ENCODE measurements at places on chromosomes 1 and 21.
A peak's percentile ranks its signal among the peaks of the same experiment; 100 is the strongest.

DNA sequence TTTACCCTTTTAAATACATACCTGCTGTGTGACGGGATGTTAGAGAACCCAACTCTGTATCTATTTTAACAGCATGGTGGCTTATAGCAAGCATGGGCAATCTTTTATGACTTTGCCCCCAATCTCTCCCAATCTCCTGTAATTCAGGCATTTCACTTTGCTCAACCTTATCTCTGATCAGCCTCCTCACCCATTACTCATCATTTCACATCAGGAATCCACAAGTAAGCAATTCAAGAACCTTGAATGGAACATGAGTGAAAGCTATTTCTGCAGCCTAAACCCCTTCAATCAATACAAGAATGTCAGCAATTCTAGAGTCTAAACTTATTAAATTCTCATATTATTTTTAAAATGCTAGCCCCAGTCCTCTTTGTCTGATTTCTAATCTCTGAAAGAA is 199.8 kb downstream of the ST6GALNAC3 start:
- no peak for DNase-seq

DNA sequence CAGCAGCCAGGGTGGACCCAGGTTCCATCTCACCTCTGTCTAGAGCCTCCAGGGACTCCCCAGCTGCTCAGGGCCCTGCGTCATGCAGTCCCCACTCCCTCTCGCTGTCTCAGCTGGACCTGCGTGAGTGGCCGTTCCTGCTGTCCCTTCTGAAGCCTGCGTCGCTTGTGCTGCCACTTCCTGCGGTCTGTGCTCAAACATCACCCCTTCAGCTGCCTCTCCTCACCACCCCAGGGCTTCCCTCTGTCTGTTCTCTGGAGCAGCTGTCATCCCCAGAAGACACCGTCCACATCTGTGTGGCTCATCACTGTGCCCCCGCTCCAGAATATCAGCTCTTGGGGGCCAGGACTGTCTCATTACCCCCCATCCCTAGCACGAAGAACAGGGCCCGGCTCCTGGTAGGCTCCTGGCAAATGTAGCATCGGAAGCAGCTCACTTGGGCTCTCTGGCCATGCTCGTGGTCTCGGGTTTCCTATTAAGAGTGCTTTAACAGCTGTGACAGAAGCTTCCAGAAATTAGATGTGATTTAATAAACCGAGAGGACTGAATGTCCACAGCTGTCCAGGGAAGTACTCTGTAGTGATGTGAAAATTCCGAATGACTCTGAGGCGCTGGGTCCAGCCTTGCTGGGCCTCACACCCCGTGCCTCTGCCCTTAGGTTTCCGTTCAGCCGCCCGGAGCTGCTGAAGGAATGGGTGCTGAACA is 3.3 kb downstream of the THAP3 start:
- DNase-seq = no peak

DNA sequence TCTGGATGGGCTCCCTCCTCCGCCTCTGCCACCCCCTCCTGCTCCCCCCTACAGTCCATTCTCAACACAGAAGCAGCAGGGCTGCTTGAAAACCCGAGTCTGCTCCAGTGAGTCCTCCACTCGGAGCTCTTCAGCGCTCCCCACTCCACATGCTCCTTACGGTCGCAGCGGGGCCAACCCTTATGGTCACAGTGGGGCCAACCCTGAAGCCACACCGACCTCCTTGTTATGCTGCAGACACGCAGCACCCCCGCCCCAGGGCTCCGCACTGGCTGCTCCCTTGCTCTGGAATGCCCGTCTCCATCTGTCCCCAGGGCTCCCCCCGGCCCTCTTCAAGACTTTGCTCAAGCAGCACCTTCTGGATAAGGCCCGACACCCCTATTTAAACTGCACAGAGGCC is 22.6 kb downstream of the GPR157 start:
- no peak for DNase-seq

- DNase-seq = no peak
These were observed 523.6 kb downstream of the SMYD3 start for GRCh38 chr1:245983294-245983967.

GRCh38 chr1:61132645-61133334 is 50.4 kb downstream of the NFIA start:
- DNase-seq = no peak

- no peak for DNase-seq
These were observed 11.8 kb downstream of the UBIAD1 start for GRCh38 chr1:11284784-11285183.

- no peak for DNase-seq
These were observed 13.8 kb upstream of the SFN start for GRCh38 chr1:26848941-26849774.

DNA sequence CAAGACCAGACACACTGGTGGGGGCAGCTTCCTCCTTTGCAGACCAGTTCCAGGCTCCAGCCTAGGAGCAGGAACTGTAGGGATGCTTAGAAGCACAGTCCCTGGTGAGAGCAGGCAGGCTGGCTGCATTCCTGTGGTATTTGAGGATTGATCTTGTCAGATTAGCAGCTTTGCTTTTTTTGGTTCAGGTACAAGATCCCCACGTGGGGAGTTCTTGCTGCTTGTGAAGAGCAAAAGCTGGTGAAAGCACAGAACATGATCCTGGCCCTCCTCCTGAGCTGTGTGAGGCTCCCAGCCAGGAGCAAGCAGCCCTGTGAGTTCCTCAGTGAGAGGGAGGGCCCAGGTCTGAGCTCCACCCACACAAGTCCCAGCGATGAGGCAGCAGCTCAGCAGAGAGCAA is 75.3 kb upstream of the ARTN start:
- no peak for DNase-seq

DNA sequence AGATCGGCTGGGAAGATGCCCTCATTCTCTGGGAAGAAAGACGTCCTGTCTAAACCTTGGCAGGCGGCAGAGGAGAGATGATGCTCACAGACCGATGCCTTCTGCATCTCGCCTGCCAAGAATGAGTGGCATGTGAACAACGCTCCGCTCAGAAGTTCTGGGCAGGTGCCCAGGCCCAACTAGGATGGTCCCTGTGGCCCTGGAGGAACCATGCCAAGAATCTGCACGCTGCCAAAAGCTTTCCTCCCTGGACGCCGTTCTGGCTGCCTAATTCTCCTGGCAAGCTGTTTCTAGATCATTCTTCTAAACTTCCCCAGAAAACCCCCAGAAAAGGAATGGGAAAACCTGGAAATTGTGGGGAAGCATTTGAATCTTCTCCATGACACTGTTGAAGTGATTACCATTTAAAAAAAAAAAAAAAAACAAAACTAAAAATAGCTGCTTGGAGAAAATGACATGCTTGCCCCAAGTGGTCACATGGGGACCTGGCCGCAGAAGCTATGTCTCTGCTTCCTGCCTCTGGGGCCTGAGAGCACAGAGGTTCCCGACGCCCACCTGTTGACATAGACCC is 440.9 kb downstream of the PRDM2 start:
- no peak for DNase-seq

DNA sequence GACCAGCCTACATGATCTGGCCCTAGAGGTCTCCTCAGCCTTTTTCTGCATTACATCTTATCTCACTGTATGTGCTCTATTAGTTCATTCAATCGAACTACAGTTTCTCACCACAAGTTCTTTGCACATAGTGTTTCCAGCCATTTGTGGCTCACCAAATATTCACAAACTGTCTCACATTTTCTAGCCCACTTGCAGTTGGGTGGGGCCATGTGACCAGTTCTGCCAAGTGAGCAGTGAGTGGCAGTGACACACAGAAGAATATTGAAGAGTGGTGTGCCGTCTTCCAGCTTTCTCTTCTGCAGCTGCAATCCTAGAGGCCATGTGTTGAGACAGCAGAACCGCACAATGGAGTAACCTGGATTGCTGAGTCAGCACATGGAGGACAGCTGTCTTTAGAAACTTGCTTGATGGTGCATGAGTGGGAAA is 103.2 kb upstream of the ZNF644 start:
- peak; percentile 63 for DNase-seq

DNA sequence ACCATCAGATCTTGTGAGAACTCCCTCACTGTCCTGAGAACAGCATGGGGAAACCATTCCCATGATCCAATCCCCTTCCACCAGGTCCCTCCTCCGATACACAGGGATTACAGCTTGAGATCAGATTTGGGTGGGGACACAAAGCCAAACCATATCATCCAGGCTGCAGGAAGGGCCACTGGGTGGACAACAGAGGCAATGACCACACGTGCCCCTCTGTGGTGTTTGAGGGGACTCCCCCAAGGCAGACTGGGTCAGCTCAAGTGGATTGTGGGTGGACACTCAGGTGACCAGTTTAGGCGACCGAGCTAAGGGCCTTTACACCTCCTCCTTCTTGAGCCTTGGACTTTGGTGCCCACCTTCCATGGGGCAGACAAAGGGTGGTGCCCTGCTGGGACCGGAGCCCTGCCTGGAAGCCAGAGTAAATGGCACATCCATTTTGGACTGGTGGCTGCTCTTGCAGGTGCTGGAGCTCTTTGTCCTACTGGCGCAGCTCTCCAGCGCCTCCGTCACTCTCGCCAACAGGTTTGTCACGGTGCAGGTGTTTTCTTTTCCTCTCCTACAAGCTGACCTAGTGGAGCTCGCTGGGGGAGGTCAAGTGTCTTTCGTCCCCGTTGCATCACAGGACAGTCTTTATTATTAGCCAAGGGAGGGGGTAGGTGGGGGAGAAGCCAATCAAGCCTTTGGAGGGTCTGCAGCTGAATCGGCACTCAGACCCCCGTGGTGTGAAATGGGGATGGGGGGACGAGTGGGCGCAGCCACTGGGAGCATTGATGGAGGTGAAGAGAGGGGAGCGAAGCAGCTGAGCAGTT is 37.6 kb downstream of the CRYAA start:
- DNase-seq = no peak

GRCh38 chr1:77977989-77978292 is 931 bp downstream of the FUBP1 start:
- DNase-seq = no peak

DNA sequence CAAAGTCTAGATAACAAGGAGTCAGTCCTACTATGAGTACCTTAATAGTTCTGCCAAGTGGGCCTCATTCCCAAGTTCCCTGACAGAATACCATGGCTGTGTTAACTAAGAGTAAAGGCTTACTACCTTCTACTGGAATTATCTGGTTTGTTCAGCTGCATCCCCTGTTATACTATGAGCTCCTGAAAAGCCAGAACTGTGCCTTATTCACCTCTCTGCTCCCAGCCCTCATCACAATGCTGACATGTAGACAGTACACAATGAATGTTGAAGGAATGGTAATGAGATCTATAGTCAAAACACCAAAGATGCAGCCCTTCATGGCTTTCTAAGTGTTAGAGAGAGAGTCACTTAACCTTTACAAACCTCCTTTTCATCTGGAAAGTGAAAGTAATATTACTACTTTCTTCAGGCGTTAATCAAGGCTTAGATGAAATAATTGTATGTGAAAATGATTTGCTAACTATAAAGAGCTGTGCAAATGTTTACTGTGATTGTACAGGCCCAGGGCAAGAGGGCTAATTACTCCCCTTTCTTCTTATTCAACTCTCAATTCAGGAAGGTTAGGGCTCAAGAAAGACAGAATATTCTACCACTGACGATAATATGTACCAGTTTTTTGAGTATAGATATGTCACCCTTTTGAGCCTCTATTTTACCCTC is 70.3 kb upstream of the MROH9 start:
- no peak for DNase-seq

GRCh38 chr1:32885676-32886003 is 651 bp upstream of the HPCA start:
- DNase-seq = no peak

GRCh38 chr1:121519042-121519755 is 334.4 kb downstream of the SRGAP2C start:
- peak; percentile 82 for DNase-seq

DNA sequence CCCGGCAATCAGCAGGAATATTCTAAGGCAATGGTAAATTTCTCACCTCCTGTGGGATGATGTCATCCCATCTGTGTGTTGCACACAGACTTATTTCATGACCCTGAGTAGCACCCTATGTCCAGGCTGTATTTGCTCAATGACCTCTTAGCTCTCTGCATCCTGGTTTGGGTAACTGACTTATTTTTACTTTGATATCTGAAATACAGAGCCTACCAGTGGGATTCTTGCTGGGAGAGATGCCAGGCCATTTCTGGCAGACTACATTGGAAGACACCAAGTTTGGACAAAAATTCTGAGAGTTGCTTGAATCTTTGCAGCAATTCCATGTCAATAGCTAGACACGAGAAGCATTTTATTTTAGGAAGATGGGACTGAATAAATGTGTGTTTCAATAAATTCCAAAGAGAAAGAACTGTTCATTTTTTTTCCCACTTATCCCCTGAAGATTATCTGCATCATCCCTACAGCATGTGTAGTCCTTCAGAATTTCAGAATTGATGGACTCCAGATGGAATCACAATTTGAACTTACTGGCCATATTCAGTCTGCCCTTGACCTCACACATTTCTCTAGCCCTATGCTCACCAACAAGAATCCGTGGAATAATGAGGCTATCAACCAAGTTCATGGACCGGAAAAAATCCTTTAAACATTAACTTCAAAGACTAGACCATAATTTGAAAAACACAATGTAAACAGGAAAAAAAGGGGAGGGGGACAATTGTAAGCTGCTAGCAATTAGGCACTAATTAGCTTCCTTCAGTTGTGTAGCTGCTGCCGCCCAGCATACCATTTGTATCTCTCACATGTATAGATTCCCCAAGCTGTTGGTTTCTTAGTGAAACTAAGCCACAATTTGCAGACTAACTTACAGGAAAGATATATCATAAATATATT is 226.5 kb downstream of the HMCN1 start:
- no peak for DNase-seq

DNA sequence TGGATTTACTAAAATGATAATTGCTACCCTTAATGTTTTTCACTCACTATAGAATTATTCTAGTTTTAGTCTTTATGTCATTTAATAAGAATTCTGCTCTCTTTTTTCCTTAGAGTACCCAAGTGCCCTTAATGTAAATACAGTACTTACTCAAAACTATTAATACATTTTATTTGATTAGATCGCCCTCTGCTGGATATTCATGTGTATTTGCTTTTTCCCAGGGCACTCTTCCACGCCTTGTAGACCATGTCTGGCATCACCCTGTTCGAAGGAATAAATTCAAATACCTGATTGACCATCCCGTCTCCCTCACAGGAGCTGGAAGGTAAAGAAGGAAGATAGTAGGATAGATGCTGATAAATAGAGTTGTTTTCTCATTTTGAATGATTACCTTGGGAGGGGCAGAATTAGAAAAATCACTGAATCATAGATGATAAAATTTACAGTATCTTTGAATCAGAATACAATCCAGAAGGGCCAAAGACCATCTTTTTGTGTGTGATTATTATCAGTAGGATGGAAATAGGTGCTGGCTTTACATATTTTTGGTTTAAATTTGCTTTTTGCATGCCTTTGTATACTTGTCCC is 4.1 kb downstream of the AXDND1 start:
- DNase-seq = no peak

GRCh38 chr1:231203259-231204057 is 37.6 kb upstream of the GNPAT start:
- DNase-seq = no peak

GRCh38 chr1:201562659-201563405 is 23.9 kb downstream of the NAV1 start:
- DNase-seq = no peak

DNA sequence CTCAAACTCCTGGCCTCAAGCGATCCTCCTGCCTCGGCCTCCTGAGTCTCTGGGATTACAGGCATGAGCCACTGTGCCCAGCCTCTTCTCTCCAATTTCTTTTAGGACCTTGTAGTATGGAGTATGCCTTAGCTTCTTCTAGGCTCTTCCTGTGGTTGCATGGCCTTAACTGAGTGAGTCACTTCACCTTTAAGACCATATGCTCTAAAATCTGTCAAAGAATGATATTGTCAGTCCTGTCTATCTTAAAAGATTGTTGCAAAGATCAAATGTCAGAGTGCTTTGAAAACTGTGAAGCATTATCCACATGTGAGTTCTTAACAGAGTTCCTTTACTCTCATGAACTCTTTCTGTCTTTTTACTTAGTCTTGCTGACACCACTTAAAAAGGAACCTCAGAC is 37.2 kb downstream of the ATP2B4 start:
- DNase-seq = no peak
